Activated CD4-positive, alpha-beta T cell treated with anti-CD3 and anti-CD28 coated beads, Interleukin-2, Interleukin-4, amounts not matched to agents 100 ng/mL and 50 ng/mL, durations not matched to agents 16 hours and 8 hours (primary cell): ENCODE measurements at places on chromosomes 13 and 19.
A peak's percentile ranks its signal among the peaks of the same experiment; 100 is the strongest.

DNA sequence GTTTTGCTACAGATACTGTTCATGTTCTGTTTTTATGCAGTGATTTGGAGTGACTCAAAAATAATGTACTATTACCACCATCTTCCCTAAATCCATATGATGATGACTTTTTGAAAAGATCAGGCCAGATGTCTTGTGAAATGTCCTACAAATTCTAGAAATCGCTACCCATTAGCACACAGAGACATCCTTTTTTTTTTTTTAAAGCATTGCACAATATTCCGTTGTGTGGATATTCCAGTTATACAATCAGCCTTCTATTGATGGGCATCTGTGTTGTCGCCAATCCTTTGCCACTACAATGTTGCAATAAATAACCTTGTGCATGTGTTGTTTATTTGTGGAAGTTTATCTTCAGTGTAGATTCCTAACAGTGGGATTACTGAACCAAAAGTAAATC lies 24.5 kb downstream of the ZDHHC20 start:
- no peak for DNase-seq

DNA sequence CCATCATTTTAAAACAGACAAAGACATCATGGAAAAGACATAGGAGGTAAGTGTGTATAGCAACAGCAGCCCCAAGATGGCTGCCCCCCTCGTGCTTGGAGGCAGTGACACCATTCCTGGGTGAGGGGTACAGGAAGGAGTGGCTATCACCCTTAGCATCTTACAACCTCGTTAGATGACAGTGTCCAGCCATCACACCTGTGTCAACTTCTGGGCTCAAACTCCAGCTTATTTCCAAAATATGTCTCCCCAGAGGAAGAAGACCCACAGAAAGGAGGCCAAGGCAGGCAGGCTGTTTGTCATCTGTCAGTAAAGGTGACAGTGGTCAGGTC lies 27.5 kb downstream of the EPS15L1 start:
- DNase-seq = no peak

- DNase-seq = no peak
Observed at GRCh38 chr19:33622809-33623511, 1.2 kb downstream of the CHST8 start.

DNA sequence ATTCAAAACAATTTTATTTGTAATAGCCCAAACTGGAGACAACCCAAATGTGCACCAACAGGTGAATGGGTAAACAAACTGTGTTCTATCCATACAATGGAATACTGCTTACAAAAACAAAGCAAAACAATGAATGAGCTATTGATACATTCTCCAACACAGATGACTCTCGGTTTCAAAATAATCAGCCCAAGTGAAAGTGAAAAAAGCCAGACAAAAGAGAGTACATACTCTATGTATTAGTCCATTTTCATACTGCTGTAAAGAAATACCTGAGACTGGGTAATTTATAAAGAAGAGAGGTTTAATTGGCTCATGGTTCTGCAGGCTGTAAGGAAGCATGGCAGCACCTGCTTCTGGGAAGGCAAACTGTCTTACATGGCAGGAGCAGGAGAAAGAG lies 65.2 kb upstream of the LRCH1 start:
- no peak for DNase-seq

DNA sequence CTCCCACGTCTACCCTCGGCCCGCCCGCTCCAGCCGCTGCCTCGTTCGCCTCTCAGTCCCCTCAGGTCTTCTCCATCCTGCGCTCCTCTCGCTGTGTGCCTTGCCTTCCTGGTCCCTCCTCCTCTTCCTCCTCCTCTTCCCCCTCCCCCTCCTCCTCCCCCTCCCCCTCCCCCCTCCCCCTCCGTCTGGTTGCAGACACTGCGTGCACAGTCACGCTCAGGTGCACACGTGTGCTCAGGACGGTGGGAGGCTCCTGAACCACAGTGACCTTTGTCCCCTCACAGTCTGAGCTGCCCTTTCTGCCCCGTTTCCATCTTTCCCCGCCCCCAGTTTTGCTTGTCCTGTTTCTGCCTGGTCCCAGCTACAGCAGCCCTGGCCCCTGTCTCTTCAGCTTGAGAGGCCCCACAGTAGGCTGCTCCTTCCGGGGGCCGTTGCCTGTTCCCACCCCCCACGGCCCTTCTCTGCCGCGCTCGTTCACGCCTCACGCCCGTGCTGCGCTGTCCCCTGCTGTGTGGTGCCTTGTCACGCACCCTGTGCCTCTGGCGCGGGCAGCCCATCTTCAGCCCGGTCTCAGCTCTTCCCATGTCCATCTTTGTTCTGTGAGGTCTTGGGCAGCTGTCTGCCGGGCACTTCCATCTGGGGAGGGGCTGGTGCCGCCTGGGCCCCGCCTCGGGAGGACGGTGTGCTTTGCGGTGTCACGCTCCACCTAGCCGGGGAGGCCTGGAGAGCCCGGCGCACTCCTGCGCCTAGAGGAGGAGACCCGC lies 13.8 kb upstream of the RPS15 start:
- no peak for DNase-seq

- DNase-seq = no peak
Observed at GRCh38 chr19:13210339-13210775, 60.1 kb downstream of the IER2 start.

GRCh38 chr13:76828316-76828741 lies 57.9 kb downstream of the KCTD12 start:
- peak; percentile 20 for DNase-seq

- DNase-seq = no peak
Observed at GRCh38 chr19:55369653-55370304, 484 bp downstream of the IL11 start.

GRCh38 chr19:31648347-31648746 lies 299.1 kb upstream of the TSHZ3 start:
- DNase-seq = no peak

- no peak for DNase-seq
Observed at GRCh38 chr13:40192858-40193257, 473.6 kb downstream of the FOXO1 start.

DNA sequence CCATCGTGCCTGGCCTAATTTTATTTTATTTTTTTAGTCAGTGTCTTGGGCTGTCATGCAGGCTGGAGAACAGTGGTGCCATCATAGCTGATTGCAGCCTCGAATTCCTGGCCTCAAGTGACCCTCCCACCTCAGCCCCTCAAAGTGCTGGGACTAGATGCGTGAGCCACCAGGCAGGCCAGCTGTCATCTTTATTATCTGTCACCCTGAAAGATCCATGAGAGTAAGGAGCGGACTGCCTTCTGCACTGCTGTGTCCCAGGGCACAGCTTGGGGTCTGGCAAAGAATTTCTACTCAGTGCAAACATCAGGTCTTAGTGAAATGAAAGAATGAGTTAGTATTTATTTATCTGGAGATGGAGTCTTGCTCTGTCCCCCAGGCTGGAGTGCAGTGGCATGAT lies 9.5 kb upstream of the TLE5 start:
- DNase-seq = no peak

DNA sequence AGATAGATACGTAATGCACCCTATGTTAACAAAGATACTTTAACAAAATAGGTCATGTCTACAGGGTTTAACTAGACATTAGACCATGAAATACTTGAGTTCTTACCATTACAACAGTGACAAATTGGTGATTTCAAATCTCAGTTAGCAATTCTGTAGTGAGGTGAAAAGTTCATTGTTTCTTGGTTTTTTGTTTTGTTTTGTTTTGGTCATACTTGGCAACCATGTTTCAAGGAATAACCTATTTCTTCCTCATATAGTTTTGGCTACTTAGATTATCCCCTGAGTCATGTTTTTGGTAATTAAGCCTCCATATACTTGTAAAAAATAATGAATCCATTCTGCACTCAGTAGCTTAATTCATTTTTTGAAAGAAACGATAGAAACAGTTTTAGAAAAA lies 1200.4 kb downstream of the DIAPH3 start:
- no peak for DNase-seq
